ENCODE measurements at places on chromosomes 13 and 19. TPM values are rescaled to one million over a fixed set of nuclear protein-coding genes. Genes with fewer than 3 reads are reported as not detected.

Gene GATAD2A
- 91.0 TPM for total RNA-seq

Gene MBD3L3
- not detected for total RNA-seq

Gene APLP1
- 134 TPM for total RNA-seq

Gene EIF3K
- 203 TPM for total RNA-seq

Gene CEACAM1
- total RNA-seq: 0.69 TPM

Gene MUC16
- 0.43 TPM for total RNA-seq

Gene ZNF626
- 35.7 TPM for total RNA-seq

Gene NKPD1
- total RNA-seq: 0.53 TPM

Gene CD209
- total RNA-seq: not detected

DNA sequence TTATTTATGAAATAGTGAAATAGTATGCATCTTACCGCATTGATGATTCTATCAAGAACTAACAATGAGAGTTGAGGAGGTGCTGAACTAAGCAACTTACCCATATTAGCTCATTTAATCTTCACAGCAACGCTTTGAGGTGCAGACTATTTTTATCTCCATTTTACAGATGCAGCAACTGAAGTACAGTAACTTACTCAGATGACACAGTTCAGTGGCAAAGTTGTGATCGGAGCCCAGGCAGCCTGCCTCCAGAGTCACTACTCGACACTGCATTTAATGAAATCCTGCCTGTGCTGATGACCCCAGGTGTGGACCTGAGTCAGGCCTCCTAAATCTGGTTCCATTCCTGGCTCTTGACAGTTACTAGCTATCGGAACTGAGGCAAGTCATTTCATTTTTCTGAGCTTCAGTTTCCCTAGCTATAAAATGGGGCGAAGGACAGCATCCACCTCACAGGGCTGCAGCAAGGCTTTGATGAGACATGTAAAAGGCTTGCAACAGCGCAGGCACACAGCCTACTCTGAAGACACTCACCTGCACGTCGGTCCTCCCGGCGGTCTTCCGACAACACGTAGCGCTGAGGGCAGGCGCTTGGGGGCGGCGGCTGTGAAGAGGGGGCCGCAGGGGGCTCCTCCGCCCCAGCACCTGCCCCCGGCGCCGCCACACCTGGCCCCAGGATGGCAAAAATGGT, 1.5 kb downstream of the MYPOP start:
- no peak for DNase-seq

- DNase-seq: no peak
These were observed 47.4 kb upstream of the UBAC2 start for GRCh38 chr13:99153219-99153618.

GRCh38 chr19:48598996-48599700, 7.4 kb upstream of the SPACA4 start:
- no peak for DNase-seq

DNA sequence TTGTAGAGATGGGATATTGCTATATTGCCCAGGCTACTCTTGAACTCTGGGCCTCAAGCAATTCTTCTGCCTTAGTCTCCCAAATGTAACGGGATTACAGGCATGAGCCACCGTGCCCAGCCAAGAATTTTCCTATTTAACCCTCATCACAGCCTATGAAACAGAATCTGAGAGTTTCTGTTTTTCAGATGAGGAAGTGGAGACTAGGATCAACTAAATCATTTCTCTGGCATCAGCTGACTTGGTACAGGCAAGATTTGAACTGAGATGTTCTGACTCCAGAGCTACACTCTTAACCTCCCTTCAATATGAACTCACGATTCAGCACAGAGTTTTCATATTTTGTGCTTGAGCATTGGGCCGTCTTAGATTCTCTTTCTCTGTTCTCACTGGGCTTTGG, 8.1 kb downstream of the ZNF460 start:
- DNase-seq: no peak

- DNase-seq: no peak
These were observed 46.3 kb downstream of the SIPA1L3 start for GRCh38 chr19:37953171-37953917.

- DNase-seq: no peak
These were observed 158.7 kb downstream of the VWA8 start for GRCh38 chr13:41802043-41802683.

GRCh38 chr13:60229708-60230272, 66.1 kb upstream of the DIAPH3 start:
- DNase-seq: no peak

DNA sequence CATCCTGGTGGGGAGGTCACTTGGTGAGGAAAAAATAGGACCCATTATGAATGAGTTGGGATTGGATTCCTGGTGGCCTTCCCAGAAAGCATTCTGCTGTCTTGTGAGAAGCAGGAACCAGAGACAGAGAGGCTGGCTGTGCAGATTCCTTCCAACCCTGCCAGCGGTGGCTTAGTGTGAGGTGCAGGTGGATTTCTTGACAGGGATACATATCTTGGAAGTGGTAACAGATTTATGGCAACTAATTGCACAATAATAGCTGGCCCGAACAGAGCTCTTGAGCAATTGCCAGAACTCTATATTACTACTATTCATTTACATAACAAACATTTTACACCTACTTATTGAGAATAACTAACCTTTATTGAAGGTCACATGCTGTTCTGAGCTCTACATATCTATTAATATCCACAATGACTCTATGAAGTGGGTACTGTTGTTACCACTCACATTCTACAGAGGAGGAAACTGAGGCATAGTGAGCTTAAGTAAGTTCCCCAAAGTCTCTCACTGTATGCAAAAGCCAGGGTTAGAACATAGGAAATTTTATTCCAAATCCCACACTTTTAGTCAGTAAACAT, 173.9 kb upstream of the SERP2 start:
- no peak for DNase-seq

GRCh38 chr19:16496613-16496983, 404 bp downstream of the C19orf44 start:
- DNase-seq: no peak

- DNase-seq: no peak
These were observed 3.5 kb downstream of the RASA3 start for GRCh38 chr13:114128624-114129522.

GRCh38 chr13:73844986-73845385, 289.2 kb downstream of the KLF12 start:
- DNase-seq: no peak

Data from progenitor cell of endocrine pancreas (in vitro differentiated cells).